Epithelial cell of proximal tubule (primary cell): ENCODE measurements at places on chromosomes 4 and X. TPM values are rescaled to one million over a fixed set of nuclear protein-coding genes. Genes with fewer than 3 reads are reported as not detected.

Gene LEF1
- 1.2 and 4.2 TPM in 2 replicates for total RNA-seq

Gene TSPAN5
- 24.9 and 30.2 TPM in 2 replicates for total RNA-seq

Gene EDA2R
- total RNA-seq = 1.0 and 3.9 TPM in 2 replicates

Gene SSX4B
- total RNA-seq = not detected in 2 replicates

Gene STBD1
- 4.5 and 7.8 TPM in 2 replicates for total RNA-seq

Gene CSN1S1
- not detected in 2 replicates for total RNA-seq

Gene MYL5
- total RNA-seq = 4.0 and 6.3 TPM in 2 replicates

Gene MUC7
- not detected in 2 replicates for total RNA-seq

Gene GAGE12C
- not detected in 2 replicates for total RNA-seq

Gene ARX
- not detected in 2 replicates for total RNA-seq

Gene CYBB
- not detected in 2 replicates for total RNA-seq

Gene VEGFC
- 3.2 and 11.0 TPM in 2 replicates for total RNA-seq

Gene MAGED4B
- total RNA-seq = 7.2 and 29.2 TPM in 2 replicates

Gene AREG
- 149 and 211 TPM in 2 replicates for total RNA-seq

Gene GC
- not detected in 2 replicates for total RNA-seq

Gene OTC
- total RNA-seq = not detected in 2 replicates

Gene ADGRL3
- 0.12 and 0.14 TPM in 2 replicates for total RNA-seq

DNA sequence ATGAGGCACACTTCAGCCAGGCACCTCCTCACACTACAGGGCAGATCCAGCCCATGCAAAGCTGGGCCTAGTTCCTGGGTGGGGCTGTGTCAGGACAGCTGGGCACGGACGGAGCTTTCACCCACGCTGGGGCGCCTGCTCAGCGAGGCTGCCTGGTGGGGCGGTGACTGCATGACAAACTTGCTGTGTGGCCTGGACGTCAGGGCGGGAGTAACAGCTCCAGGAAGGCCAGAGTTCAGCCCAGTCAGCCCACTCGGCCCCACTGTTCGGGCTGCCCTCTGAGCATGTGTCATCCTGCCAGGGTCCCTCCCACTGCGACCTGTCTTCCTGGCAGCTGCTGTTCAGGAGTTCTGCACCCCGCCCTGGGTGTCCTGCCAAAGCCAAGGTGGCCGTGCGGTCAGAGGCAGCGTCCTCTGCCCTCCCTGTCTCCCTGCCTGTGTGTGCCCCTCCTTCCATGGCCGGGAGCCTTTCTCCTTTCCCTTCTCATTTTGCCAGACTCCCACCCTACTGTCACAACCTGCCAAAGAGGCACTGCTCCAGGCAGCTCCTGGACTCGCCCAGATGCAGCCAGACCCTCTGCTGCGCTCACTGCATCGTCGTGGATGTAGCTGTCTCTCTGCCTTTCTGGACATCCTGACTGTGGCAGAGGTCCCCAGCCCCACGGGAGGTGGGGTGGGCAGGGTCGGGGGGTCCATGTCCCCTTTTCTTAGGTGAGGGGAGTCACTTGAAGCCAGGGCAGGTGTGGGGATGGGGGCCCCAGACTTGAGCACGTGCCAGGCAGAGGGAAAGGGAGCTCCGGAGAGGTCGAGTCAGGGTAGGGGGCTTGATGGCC lies 33.0 kb upstream of the KIAA0232 start:
- no peak for DNase-seq

DNA sequence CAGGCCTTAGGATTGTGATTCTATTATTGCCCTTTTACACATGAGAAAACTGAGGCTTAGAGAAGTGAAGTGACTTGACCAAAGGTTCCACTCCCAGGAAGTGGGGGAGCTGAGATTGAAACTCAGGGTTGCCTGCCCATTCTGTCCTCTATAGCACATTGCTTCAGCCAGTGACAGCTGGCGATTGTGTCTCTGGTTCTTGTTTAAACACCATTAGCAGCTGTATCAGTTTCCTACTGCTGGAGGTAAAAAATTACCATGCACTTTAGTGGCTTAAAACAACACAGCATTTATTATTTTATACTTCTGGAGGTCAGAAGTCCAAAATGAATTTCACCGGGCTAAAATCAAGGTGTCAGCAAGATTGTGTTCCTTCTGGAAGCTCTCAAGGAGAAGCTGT lies 205.8 kb upstream of the MAMLD1 start:
- DNase-seq = no peak

DNA sequence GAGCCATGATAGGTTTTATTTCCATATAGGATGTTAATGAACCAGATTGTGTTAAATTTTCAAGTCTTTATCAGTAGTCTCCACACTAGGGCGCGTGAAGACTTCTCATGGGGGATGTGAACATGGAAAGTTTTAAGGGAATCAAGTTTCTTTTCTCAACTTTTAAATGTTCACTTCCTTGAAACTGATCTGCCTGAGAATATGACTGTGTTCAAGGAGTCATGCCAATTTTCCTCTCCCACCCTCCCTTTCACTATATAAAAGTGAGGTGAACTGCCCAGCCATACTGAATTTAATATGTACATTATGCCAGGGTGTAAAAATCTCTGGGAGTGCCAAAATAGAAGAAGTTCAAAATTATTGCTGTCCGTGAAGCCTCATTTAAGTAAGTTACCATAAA lies 30.4 kb upstream of the HPGDS start:
- DNase-seq = no peak

DNA sequence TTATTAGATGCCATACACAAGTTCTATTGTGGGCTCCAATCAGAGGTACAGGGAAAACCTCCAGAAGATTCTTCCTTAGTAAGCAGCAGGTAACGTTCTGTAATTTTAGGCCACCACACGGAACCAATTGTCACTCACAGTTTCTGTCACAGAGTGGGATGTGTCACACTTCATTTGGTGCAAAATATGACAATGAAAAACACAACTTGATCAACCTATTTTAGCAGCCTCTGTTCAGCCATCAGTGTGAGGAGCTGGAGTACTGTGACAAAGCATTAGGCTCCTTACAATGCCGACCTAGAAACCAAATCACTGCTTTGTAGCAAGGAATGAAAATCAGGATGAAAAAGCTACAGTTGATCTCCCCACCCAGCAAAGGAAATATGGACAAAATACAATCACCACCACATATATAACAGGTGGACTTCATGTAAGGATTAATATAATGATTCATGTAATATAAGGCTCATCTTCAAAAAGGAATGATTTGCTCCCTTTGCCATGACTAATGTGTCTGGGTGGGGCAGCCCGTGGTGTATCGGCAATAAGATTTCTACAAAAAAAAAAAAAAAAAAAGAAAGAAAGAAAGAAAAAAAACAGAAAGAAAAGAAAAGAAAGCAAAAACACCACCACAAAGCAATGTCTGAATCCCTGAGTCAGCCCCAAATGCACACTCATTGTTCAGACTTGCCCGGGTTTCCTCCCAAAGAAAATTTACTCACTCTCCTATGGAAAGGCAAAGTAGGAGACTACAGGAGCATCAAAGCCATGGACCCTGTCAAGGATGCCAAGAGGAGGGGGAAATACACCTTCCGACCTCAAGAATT lies 36.0 kb downstream of the SLC9A7 start:
- no peak for DNase-seq

GRCh38 chr4:2101346-2102044 lies 42.4 kb downstream of the NAT8L start:
- DNase-seq = no peak

DNA sequence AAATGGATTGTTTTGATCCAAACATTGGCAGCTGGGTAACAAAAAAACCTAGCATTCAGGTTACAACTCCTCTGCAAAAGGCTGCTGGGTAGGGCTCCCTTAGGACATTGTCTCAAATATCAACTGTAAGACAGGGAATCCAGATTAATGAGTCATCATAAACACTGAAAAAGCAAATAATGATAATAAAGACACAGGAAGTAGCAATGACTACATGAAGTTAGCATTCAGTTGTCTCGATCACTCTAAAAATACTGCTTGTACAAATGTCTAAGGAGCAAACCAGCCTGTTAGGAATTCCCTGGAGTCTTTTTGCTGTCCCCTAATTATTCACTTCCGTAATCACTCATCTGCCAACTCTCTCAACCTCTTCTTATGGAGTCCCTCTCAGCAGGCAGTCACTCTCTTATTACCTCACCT lies 259.2 kb downstream of the GPC3 start:
- DNase-seq = no peak

GRCh38 chrX:107552930-107553329 lies 75.4 kb upstream of the PRPS1 start:
- no peak for DNase-seq

DNA sequence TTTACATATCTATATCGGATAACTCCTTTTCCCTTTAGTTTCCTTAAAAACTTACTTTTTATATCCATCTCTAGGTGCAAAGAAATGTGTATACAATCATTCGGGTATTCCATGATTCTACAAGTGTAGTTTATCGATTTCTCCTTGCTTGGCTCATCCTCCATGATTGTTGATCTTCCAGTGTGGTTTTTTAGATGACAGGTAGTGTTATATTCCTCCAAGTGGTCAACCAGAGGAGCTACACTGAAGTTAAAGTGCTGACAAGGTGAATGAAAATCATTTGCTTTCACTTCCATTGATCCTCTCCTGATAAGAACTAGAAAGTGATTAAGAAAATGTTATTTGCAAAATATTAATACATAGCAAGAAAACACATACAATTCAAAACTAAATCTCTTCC lies 38.5 kb downstream of the TMEM156 start:
- DNase-seq = no peak

DNA sequence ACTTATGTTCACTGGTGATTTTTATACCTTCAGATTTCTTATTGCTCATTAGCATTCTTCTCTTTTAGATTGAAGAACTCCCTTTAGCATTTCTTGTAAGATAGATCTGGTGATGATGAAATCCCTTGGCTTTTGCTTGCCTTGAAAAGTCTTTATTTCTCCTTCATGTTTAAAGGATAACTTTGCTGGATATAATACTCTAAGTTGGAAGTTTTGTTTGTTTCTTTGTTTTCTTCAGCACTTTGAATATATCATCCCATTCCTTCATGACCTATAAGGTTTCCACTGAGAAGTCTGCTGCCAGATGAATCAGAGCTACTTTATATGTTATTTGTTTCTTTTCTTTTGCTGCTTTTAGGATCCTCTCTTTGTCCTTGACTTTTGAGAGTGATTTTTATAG lies 18.5 kb downstream of the CC2D2A start:
- no peak for DNase-seq

GRCh38 chrX:23919706-23920320 lies 12.0 kb downstream of the CXorf58 start:
- DNase-seq = no peak

DNA sequence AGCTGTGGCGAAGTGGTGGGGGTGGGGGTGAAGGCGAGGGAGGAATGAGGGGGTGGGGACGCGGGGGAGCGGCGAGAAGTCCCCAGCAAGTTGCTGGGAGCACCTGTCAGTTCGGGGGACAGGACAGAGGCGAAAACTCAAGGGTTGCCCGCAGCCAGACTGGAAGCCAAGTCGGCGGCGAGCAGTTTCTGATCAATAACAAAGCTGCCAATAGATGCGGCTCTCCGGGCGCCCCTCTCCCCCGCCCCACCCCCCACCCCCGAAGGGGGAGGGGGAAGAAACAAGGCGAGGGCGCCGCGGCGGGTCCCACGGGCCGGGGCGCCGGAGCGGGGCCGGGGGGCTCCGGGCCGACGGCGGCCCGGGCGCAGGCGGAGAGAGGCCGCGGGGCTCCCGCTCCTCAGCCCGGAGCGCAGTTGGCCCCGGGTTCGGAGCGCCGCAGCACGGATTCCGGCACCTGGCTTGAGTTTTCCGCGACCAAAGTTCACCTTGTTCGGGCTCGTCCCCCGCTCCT lies 379 bp downstream of the PDGFC start:
- DNase-seq = no peak

GRCh38 chr4:15162465-15163283 lies 160.4 kb downstream of the CPEB2 start:
- no peak for DNase-seq

- DNase-seq = no peak
Observed at GRCh38 chr4:184400375-184400870, 73.9 kb downstream of the IRF2 start.

DNA sequence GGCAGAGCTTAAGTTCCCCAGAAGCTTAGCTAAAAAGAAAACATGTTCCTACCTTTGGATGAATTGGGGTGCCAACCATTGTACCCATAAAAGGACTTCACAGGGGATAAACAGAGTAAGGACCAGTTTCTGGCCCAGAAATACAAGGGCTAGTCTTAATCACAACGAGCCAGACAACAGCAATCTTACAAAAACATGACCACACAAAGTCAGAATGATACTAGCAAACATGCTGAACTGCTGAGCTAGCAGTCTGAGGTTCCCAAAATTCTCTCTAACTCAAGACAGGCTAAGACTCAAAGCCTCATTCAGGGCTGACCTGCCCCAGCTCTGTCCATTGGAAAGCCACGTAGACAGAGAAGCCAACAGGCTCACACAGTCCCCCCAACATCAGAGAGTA lies 40.3 kb downstream of the ATP11C start:
- DNase-seq = no peak

- no peak for DNase-seq
Observed at GRCh38 chr4:4417886-4418285, 31.0 kb downstream of the NSG1 start.

DNA sequence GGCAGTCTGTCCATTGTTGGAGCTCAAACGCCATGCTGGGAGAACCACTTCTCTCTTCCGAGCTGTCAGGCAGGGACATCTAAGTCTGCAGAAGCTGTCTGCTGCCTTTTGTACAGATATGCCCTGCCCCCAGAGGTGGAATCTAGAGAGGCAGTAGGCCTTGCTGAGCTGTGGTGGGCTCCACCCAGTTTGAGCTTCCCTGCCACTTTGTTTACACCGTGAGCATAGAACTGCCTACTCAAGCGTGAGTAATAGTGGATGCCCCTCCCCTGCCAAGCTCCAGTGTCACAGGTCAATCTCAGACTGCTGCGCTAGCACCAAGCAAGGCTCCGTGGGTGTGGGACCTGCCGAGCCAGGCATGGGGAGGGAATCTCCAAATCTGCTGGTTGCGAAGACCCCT lies 145.7 kb downstream of the VSIG4 start:
- DNase-seq = no peak

- no peak for DNase-seq
Observed at GRCh38 chrX:119095936-119096335, 23.1 kb downstream of the CT47C1 start.
